ENCODE measurements at places on chromosomes 5 and 9. TPM values are rescaled to one million over a fixed set of nuclear protein-coding genes. Genes with fewer than 3 reads are reported as not detected.

Gene ERAP2
- 19.9 TPM for polyA plus RNA-seq

Gene FAM221B
- polyA plus RNA-seq = 0.38 TPM

Gene PHF24
- polyA plus RNA-seq = 0.31 TPM

Gene HARS1
- polyA plus RNA-seq = 82.8 TPM

Gene ZBED3
- 28.3 TPM for polyA plus RNA-seq

Gene DIPK1B
- 35.2 TPM for polyA plus RNA-seq
